GM23338 (cell line): ENCODE measurements at places on chromosomes 5 and 9.
A peak's percentile ranks its signal among the peaks of the same experiment; 100 is the strongest.

GRCh38 chr5:100706776-100707175 is 171.6 kb downstream of the FAM174A start:
- DNase-seq = peak; percentile 47

DNA sequence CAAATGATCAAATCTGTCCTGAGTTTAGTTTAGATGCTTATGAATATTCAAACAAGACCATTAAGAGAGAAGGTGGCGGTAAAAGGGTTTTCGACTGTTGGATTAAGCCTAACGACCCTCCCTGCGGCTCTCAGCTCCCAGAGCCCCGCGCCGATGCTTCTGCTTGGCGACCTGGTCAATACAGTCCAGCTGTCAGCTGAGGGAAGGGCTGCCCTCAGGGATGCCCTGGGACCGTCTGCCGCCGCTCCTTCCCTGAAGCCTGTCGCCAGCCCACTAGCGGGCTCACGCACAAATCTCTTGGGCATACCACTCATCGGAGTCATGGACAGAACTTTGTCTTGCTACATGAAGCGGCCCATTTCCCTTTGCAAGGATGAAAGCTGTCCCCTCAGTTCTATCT is 136.6 kb upstream of the RAPGEF1 start:
- DNase-seq = no peak

GRCh38 chr5:132896685-132897084 is 23.2 kb downstream of the LEAP2 start:
- no peak for DNase-seq

DNA sequence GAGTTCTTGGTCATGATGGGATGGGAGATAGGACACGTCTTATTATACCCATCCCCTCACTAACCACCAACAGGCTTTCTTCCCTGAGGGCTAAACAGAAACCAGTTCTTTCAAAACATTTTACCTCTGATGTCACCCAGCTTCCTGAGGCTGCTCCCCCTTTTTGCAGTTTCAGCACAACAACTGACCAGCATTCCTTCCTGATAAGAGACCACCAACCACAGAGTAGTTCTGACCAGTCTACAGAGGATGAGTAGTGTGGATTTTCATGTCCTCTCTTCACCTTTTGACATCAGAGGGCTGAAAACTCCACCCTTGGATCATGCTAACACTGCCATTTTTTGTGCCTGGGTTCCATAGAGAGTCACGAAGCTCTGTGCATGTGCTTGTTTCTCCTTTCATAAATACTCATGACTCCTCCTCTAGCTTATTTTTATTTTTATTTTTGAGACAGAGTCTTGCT is 82.6 kb downstream of the OSTF1 start:
- DNase-seq = no peak

DNA sequence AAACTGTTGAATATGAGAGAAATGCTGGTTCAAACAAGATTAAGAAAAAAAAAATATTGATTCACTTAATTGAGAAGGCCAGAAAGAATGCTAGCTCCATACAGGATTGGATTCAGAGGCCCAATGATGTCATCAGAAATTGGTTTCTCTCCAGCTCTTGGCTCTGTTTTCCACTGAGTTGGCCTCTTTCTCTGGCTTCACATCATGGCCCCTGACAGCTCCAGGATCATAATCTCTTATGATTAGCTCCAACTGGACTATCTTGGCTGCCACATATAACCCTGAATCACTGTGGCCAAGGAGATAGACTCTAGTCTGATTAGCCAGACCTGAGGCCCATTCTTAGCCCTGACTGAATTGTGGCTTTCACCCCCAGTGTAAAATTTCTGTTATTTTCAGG is 244.7 kb upstream of the GRAMD2B start:
- DNase-seq = no peak

GRCh38 chr5:38382898-38383297 is 124.5 kb downstream of the EGFLAM start:
- peak; percentile 94 for DNase-seq

GRCh38 chr5:74954919-74955318 is 88.7 kb upstream of the FAM169A start:
- no peak for DNase-seq

GRCh38 chr5:57267805-57268204 is 93.9 kb downstream of the GPBP1 start:
- no peak for DNase-seq

GRCh38 chr9:69104830-69105527 is 69.1 kb upstream of the TJP2 start:
- peak; percentile 80 for DNase-seq

DNA sequence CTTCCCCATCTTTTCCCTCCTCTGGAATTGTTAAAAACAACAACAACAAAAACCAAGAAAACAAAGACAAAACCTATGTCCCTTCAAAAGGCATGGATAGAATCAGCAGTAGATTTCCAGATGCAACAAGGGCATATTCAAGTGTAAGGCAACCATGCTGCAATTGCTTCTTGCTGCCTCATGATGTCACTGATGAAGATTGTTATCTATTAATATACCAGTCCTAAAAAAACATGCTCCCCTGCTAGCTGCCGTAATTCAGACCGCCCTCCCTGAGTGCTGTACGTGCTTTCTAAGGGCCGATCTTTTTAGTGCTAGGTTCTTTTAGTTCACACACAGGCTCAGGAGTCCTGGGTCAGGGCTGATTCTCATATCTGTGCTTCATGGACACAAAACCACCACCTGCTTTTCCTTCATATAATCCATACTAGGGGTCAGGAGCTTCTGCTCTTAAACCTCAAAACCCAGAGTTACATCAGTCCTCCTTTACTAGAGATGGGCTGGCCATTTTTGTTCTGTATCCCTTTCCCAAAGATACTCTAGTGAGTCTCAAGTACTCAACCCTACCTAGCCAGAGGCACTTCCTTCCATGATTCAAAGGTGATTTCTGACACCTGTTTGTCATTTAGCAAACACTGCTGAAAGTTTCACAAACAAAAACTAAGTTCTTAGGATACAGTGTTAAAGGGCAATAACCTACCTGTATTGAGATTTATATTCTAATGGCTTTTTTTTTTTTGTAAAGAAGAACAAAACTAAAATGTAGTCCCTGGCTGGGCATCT is 82.1 kb downstream of the GIN1 start:
- DNase-seq = no peak

GRCh38 chr9:15287309-15287708 is 19.7 kb downstream of the TTC39B start:
- no peak for DNase-seq

DNA sequence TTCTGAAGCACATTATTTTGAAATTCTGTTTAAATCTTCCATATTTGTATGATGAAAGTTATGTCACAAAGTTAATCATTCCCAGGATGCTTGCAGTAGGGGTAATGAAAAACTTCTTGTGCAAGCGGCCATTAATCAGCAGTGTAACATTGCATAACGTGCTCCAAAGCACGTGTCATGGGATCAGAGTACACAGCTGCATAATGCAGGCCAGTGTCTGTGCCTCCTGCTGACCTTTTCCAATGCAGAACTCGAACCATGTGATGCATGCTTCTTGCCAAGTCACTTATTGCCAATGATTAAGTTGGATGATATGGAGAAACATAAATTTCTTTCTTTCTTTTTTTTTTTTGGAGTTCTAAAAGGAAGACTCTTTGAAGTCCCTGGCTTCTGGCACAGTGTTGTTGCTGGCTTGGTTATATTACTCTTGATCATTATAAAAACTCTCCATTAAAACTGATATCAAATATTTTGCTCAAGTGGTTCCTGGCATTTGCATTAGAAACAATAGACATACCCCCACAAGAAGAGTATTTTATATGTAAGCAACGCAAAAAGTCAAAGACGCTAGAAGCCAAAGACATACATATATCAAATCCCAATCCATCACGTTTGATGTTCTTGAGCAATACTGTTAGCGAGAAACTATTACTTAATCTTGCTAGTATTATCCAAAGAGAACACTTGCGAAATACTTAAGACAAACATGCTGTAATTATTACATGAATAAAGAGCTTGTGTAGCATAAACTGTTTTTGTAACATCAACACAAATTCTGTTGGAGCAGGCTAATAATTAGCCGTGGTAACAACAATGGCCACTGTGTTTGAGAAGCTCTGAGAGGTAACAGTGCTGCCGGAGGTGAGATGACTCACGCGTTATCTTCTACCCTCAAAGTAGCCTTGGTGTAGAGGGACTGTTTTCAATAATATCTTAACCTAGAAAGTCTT is 164.2 kb downstream of the AUH start:
- DNase-seq = peak; percentile 19

DNA sequence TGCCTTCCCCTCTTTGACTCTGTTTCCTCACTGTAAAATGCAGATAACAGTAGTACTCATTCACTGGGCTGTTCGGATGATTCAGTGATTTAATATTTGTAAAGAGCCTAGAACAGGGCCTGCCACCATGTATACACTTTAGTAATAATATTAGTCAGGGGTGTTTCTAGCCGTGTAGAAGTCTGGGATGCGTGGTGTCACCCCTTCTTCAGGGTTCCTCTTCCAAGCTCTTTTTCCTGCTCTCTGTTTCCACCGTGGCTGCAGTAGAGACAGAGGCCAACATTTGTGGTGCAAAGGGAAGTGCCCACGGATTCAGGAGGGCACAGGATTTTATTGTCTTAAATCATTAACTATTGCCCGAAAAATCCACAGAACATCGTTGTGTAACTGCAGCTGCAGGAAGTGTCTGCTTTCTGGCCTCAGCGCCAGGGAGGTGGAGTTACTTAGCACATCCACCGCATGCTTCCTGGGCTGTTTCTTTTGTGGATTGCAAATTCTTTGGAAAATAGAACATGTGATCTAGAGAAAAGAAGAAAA is 61.7 kb downstream of the TRIO start:
- peak; percentile 46 for DNase-seq

DNA sequence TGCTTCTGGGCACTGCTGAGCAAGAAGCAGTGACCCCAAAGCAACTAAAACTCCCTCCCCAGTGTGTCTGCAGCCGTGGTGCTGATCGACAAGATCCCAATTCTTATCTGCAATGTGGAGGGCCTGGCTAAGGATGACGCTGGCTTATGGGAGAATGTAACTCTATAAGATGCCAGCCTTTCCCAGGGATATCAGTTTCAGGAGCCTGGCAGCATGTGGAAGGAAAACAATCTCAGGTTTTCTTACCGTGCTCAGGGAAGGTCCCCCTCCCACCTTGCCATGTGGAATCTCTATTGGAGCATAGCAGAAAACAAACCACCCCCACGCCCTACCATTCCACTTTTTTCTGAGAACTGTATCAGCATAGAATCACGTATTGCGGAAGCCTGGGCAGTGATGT is 87.7 kb upstream of the PTPN3 start:
- DNase-seq = no peak

DNA sequence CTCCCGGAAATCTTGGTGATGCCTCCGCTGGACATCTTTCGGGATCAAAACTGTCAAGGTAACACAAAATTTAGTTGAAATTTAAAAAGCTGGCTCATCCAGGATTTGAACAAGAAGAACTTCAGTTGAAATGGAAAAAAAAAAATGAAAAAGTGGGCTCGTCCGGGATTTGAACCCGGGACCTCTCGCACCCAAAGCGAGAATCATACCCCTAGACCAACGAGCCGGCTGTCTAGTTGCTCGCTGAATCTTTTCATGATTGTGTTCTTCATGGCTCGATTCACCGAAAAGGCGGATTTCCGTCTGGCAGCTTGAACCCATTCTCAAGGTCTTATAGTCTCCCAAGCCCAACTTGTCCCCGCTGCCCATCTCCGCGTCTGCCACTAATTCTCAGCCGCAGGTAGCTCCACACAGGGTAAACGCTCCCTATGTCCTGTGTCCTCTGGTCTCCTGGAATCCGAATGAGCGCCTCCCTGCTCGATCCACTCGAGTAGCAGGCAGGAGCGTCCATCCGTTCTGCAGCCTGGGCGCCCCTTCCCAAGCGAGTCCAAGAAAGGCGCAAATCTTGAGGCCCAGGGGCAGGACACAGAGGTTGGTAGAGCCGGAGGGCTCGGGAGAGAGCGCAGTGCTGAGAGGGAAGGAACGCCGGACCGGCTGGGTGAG is 16.2 kb downstream of the TRIM7 start:
- DNase-seq = peak; percentile 80

DNA sequence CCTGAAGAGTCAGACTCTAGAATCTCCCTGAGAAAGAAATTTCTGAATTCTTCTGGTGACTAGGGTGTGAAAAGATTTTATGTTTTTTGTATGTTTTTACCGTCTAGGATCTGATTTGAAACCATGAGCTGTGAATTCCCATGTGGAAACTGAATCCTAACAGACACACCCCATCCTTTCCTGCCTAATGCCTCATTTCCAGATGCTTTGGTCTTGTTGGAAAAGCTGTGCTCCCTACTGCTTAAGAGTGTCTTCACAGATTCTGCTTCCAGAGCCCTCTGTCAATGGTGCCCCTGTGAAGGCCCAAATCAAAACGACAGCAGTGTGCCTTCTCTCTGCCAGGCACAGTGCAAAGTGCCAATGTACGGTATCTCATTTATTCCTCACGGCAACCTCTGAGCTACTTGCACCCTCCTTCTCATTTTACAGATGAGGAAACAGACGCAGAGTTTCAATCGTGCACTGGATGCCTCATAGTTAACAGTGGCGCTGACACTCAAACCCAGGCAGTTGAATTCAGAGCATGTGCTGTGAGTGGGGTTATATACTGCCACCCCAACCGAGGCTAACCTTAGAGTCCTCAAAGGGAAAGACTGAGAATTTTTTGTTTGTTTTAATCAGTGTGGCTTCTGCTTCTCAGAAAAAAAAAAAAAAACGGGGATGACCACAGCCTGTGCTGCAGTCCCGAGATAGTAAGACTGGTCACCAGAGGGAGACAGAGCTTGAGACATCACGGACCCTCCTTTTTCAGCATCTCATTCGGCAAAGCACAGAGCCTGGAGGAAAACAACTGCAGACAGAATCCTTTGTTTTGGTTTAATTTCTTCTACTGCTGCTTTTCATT is 188.4 kb downstream of the SNCAIP start:
- DNase-seq = peak; percentile 91

DNA sequence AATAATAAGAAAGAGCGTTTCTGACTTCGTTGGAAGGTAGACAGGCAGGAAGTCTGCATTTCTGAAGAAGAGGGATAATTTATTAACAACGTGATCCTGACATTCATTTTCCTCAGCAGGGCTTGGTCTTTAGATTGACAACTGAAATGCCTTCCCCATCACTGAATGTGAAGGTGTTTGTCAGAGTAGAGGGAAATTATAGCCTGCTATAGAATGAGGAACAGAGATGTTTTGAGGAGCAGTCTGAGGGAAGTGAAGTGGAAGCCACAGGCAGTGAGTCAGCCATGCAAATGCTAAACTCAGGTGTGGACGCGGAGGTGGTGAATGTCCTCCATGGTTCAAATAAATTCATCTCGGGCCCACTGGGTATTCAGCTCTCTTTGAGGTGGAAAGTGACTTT is 30.5 kb downstream of the C7 start:
- no peak for DNase-seq

GRCh38 chr5:78903353-78903752 is 81.8 kb downstream of the ARSB start:
- no peak for DNase-seq

- DNase-seq = peak; percentile 92
These were observed 10.9 kb upstream of the PCDHB1 start for GRCh38 chr5:141040093-141040770.

GRCh38 chr5:88045165-88045564 is 223.5 kb downstream of the TMEM161B start:
- no peak for DNase-seq
